Stimulated activated CD8-positive, alpha-beta memory T cell treated with anti-CD3 and anti-CD28 coated beads, Interleukin-4, amount 100 ng/mL, for 4 hours (primary cell): ENCODE measurements at places on chromosomes 11 and 22.

DNA sequence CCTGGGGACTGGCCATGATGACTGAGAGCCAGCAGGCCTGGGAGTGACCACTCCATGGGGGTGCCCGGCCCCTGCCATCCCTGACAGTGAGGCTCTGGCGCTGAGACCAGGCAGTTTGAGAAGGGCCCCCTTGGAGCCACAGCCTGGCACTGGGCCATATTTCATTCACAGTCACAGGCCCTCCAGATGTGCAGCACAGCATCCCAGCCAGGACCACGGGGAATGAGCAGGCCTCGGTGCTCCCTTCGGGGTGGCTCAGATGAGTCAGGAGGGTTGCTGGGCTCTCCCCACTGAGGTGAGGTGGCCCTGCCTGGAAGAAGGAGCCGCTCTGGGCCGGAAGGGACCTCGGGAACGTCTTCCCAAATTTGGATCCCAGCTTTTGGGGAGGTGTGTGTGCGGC lies 53.0 kb downstream of the GRAMD4 start:
- DNase-seq, result no peak

GRCh38 chr22:27406389-27406861 lies 395.1 kb downstream of the MN1 start:
- DNase-seq, result no peak

DNA sequence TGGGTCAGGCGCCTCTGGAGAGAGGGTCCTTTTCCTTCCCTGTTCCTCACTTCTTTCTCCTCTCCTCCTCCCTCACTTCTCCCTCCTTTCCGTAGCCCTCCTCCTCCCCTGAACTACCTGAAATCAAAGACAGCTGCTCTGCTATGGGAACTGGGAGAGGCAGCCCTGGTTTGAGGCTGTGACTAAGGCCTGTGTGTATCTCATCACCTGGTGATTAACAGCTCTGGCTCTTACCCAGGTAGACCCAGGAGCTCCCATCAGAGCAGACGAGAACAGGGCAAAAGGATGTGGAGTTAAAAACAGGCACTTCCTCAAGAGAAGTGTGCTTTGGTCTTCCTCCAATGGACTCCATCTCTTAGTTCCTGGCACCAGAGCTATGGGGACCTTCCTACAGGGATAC lies 5.8 kb downstream of the ISX start:
- DNase-seq, result no peak

- no peak for DNase-seq
Observed at GRCh38 chr22:48888466-48889208, 939.0 kb downstream of the BRD1 start.

DNA sequence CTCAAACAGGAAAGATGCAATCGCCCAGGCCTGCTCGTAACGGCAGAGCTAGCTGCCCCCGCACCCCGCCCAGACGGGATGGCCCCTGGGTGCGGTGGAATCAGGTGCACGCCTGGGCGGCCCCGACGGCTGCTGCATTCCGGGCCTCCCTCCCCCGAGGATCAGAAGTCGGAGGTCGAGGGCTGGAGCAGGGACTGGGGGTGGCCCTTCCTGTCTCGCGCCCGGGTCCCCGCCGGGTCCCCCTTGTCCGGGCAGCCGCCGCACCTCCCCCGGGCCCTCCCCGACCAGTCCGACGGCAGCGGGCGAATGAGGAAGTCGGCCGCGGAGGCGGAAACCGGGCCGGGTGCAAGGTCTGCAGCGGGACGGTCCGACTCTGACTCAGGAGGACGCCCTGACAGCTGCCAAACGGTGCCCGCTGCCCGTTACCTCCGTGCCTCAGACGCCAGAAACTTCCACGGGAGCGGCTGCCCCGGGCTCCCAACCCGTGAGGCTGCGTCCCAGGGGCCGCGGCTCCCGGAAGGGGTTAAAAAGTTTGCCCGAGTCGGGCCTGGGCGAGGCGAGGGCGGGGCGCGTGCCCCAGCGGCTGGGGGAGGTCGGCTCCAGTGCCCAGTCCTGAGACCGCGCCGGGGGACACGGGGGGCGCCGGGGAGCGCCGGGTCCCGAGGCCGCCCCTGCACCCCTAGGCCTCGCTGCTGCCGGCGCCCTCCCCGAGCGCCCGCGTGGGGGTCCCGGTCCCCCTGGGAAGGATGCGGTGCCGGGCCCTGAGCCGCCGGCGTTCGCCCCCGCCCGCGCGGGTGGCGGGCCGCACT lies 663 bp downstream of the MYH9 start:
- DNase-seq, result no peak

- DNase-seq, result no peak
Observed at GRCh38 chr11:289712-290620, 1.0 kb downstream of the PGGHG start.

DNA sequence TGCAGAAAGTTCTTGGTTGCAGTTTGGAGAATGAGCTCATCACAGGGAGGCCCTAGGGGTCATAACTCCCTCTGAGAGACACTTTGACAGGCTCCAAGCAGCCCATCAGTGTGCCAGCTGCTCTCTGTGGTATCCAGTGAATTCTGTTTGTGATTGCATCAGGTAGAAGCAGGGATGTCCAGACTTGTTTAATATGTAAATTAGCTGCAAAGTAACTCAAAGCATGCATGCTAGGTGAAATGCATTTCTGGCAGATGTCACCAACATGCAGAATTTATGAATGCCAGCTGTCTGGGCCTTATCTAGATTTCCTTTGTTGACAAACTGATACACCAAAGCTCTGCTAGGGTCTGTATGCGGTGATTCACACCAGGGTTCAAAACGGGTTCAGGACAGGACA lies 123.6 kb upstream of the MTNR1B start:
- DNase-seq, result no peak

- no peak for DNase-seq
Observed at GRCh38 chr11:46331282-46331984, 15.8 kb upstream of the DGKZ start.

DNA sequence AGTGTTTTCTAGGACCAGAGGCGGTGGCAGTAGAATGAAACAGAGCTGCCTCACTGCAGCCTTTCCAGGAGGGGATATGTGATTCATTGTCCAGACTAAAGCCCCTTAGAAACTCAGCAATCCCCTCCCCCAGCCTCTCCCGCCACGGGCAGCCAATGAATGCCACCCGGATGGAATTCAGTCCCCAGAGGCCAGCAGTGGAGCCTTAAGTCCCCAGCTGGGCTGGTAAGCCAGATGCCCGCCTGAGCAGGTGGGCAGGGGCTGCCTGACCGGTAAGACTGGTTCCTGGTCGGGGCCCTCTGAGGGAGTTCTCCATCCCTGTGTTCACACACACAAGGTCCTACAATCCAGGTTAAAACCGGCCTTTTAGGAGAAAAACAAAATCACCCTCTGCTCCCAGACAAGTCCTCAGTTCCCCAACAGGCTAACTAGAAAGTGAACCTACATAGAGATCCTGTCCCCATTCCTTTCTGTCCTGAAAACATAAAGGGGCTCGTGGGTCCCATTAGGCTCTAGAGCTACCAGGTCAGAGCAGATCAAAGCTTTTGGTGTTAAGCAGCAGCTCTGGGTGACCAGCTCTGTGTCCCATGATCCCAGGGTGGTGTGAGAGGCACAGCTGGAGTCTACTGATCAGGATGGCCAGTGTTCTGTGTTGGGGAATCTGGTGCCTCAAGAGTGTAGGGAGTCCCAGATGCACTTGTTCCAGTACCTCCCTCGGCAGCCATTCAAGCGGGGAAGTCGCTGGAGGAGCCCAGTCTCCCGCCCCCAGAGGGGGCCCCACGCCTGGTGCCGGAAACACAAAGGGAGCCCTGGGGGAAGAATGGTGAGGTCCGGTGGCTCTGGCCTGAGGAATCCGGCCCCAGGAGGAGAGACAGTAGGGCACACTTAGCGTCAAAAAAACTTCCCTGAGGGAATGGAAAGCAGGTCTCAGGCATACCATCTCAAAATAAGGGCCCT lies 2.6 kb downstream of the PATZ1 start:
- DNase-seq, result no peak

GRCh38 chr11:94762208-94762607 lies 5.9 kb upstream of the AMOTL1 start:
- DNase-seq, result no peak

DNA sequence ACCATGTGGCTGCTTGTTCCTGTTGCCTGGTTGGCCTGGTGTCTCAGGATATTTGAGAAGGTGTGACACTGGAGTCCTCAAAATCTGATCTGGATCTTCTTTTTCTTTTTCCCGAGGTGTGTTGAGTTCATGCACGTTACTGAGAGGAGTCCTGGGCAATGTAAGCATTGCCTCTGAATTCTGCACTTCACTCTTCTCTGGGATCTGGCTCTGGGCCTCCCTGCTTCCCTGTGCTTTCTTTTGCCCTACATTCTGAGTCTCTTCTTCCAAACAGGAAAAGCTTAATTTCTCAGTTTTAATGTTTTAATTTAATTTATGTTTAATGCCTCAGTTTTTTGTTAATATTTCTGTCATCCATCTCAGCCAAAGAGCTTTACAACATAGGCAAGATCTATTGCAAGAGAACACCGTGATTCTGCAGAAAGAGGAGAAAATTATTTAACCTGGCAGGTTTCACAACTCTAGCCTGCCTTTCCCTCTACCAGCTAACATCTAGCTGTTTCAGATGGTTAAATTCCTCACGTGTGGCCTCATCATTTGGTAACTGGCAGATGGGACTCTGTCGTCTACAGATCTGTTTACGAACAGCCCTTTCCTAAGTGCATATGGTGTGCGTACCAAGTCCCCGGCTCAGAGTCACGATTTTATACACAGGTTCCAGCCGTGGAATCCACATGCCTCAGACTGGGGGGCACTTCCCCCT lies 24.7 kb downstream of the LDLRAD3 start:
- no peak for DNase-seq

- no peak for DNase-seq
Observed at GRCh38 chr22:37519268-37520195, at the start of gene CARD10. TSS of gene CARD10 (minus strand) at chr22:37519415. CDS start at chr22:37519200, 215 bp downstream.

- DNase-seq, result no peak
Observed at GRCh38 chr22:19520566-19521305, 3.5 kb downstream of the CLDN5 start.

GRCh38 chr11:35658020-35658948 lies 4.3 kb upstream of the TRIM44 start:
- no peak for DNase-seq

- DNase-seq, result no peak
Observed at GRCh38 chr11:71527576-71528210, 626 bp downstream of the KRTAP5-7 start.

DNA sequence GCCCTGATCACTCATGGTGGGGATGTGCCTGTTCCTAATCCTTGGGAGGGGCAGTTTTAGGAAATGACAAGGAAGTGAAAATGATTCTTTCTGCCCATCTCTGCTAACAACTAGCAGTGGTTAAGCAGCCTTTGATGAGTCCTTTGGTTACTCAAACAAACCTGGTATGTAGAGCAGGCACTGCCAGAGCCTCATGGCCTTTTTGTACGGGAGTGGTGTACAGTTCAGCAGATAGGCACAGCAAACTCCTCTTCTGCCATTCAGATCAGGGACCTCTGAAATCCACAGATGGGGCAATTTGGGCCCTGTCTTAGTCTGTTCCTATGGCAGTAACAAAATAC lies 66.2 kb downstream of the FZD4 start:
- no peak for DNase-seq

DNA sequence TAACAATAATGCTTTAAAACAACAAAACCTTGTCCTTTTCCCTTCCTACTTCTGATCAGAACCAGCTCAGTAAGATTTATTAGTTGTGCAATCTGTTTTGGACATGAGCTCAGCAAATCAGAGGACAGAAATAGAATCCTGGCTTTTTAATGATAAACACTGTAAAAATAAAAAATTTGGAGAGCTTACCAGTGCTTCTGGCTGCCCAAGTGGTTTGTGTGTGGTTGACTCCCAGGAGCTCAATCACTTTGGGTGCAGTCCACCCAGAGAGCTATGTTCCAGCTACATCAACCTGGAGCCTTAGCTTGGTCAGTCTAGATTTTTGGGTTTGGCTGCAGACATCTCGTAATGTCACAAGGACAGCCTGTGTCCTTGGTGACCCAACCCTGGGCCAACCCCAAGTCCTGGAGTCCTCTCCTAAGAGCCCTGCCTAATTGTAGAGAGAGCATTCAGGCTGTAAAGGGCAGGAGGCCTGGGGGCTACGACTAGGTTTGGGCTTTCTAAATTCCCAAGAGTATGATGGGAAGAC lies 28.5 kb downstream of the CD44 start:
- no peak for DNase-seq

DNA sequence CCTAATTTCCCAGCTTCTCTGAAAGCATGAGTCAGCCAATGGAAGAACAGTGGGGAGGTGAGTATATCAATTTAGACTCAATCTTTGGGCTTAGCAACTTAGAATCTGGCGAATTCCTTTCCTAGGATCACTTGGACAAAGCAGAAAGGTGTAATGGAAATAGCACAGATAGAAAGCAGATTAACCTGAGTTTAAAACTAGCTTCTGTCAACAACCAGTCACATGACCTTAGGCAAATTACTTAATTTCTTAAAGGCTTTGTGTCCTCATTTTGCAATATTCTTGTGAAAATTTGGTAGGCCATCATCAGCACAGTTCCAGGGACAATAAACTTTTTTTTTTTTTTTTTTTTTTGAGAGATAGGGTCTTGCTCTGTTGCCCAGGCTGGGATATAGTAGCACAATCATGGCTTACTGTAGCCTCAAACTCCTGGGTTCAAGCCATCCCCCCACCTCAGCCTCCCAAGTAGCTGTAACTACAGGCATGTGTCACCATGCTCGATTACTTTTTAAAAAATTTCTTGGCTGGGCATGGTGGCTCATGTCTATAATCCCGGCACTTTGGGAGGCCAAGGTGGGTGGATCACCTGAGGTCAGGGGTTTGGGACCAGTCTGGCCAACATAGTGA lies 40.8 kb upstream of the PCF11 start:
- DNase-seq, result no peak

DNA sequence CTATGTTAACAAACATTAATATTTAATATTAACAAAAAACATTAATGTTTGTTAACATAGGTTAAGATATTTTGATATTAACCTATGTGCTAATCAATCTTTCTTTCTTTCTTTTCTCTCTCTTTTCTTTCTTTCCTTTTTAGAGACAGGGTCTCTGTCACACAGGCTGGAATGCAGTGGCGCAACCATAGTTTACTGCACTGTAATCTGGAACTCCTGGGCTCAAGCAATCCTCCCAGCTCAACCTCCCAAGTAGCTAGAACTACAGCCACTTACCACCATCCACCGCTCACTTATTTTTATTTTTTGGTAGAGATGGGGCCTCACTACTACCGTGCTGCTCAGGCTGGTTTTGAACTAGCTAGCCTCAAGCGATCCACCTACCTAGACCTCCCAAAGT lies 13.2 kb downstream of the SIK3 start:
- DNase-seq, result no peak

DNA sequence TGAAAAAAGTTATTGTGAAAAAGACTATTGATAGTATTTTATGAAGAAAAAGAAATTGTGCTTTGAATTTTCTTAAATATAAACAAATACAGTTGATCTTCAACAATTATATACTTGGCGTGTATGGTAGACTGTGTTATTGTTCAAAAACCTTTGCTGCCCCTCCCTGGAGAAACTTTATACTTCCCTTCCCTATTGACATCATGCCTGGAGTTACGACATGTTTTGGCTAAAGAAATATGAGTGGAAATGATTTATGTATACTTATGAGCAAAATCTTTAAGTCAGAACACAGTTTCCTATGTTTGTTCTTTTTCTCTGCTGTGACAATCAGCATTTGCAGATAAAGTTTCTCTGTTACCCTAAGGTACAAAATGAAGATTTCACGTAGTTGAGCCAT lies 243.8 kb downstream of the TMEM135 start:
- DNase-seq, result no peak
